ENCODE measurements at places on chromosomes 2 and 18. TPM values are rescaled to one million over a fixed set of nuclear protein-coding genes. Genes with fewer than 3 reads are reported as not detected.
A peak's percentile ranks its signal among the peaks of the same experiment; 100 is the strongest.

DNA sequence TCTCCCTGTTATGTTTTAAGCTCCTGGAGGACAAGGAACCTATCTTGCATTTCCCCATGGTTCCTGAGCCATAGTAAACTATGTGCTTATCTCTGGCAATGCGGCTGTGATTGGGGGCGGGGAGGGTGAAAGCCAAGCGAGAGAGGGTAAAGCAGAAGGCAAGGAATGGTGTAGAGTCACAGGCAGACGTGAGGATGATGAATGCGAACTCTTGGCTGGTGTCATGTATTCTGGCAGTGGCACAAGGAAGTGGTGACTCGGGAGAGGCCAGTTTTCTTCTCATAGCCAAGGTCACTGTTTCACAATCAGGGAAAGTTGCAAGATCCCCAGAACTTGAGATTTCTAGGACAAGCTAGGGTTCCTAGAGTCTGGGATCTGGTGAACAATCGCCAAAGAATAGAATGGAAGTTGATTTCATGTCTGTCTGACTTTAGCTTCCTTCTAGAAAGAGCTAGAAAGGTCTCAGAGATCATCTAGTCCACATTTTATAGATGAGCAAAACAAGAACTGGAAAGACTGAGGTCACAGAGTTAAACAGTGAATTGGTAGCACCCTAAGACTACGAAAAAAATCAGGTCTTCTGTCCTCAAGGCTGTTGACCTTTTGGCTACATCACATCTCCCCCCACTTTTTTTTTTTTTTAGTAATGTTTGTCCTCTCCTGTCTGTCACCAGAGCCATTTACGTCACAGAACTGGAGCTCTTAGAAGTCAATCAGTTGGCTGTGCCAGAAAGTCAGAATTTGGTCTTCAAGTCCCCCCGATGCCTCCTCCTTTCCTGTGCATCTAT lies 137.0 kb downstream of the BCL11A start:
- DNase-seq = peak; percentile 43

GRCh38 chr2:150247481-150247880 lies 240.0 kb downstream of the RND3 start:
- DNase-seq = no peak

GRCh38 chr18:38539856-38540255 lies 974.3 kb upstream of the CELF4 start:
- DNase-seq = no peak

GRCh38 chr18:57220480-57220879 lies 73.6 kb downstream of the BOD1L2 start:
- no peak for DNase-seq

GRCh38 chr2:6764968-6765723 lies 100.6 kb downstream of the CMPK2 start:
- DNase-seq = no peak

DNA sequence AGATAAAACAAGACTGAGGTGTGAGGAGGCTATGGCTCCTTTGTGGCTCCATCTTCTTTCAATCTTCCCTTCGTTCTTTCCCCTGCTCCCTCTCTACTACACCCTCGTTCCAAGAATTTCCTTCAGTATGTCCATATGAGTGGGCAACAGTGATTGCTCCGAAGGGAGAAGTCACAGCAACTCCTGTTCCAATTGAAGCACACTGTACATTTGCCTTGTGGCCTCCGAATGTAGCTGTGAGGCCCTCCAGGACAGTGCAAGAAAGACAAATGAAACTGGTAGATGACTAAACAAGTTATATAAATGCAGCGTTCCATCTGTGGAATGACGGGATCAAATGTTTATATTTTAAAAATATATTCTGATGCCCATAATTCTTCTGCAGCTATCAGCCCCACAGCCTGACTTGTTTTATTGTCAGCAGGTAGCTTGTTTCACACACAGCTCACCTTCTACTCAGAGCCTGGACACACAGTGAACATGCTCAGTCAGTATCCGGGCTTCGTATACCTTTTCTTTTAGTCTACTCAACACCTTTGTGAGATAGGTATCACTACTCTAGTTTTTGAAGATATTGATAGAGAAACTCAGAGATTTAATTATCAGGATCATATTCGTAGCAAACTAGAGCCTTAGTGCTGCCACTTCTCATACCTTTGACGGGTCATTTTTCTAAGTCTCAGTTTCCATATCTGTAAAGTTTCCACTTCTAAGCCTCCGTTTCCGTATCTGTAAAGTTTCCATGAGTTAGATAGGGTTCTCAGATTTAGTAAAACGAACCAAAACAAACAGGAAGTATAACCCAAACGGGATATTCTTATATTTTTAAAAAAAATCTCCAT lies 216.7 kb upstream of the STON1 start:
- DNase-seq = no peak

- no peak for DNase-seq
Observed at GRCh38 chr2:235769046-235769445, 275.2 kb downstream of the AGAP1 start.

- DNase-seq = no peak
Observed at GRCh38 chr18:685438-685837, 27.0 kb downstream of the ENOSF1 start.

DNA sequence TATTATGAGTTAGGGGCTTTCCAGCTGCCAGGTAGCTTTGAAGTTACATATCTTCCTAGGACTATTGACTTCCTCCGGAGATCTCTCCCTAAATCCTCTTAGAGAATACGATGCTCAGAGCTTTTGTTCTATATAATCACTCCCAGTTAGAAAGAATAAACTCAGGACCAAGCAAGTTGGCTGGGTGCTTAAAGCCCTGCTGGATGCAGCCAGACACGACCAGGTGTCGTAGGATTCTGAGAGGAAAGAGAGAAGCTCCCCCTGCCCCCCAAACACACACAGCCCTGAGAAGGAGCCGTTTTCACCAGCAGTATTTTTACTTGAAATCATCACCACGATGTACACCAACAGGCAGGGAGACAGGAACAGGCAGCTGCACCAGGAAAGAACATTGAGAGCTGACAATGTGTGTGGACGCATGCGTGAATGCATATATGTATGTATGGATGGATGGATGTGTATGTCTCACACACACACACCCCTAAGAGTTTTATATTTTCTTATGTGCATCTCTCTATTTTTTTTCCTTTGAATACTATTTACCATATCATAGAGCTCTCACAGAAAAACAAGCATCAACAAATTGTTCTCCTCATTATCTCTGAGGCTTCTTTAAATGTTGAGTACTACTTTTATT lies 382.6 kb downstream of the EPHA4 start:
- no peak for DNase-seq

MDH1B gene
- total RNA-seq = 0.20 TPM

TGFA gene
- total RNA-seq = 30.5 TPM

VIT gene
- total RNA-seq = 1.3 TPM

PLA2R1 gene
- total RNA-seq = 6.8 TPM

ACYP2 gene
- total RNA-seq = 12.2 TPM

Data from left colon (tissue), 2 donors.